ENCODE measurements at places on chromosomes 1 and 21. TPM values are rescaled to one million over a fixed set of nuclear protein-coding genes. Genes with fewer than 3 reads are reported as not detected.

DNA sequence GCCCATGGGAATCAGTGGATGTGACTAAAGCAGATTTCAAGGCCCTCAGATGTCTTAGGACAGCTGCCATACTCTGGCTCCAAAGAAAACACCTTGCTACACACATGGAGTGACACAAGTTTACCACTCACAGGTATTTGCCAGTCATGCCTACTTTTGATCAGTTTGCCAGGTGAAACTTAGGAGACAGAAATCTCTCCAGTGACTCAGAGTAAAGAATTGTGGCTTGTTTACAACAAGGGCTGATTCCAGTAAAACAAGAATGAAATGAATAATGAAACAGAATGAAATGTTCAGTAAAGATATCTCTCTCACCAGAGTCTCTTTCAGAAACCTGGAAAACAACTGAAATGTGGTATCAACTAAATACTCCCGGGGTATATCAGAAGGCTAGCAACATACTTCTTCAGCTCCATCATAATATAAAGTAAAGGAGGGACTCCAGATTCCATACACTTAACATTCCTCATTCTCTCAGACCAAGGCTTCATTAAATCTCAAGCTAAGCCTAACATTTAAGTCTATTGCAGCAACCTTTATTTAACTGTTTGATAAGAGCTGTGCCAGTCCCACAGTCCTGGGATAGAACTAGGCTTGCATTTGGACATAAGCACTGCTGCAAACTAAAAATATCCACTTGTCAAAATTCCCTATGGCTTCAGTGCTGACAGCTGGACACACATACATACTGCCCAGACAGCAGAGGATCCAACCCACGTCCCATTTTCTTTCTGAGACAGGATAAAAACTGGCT is 143.3 kb downstream of the SIPA1L2 start:
- H3K4me3 ChIP-seq: no peak overlapping the region
- no peaks in the 10 kb centered on the region for H3K27me3 ChIP-seq
- no peak overlapping the region for H3K27ac ChIP-seq
- peaks cover 5% of the 10 kb centered on the region for H3K36me3 ChIP-seq
- no peaks in the 10 kb centered on the region for H3K4me1 ChIP-seq

DNA sequence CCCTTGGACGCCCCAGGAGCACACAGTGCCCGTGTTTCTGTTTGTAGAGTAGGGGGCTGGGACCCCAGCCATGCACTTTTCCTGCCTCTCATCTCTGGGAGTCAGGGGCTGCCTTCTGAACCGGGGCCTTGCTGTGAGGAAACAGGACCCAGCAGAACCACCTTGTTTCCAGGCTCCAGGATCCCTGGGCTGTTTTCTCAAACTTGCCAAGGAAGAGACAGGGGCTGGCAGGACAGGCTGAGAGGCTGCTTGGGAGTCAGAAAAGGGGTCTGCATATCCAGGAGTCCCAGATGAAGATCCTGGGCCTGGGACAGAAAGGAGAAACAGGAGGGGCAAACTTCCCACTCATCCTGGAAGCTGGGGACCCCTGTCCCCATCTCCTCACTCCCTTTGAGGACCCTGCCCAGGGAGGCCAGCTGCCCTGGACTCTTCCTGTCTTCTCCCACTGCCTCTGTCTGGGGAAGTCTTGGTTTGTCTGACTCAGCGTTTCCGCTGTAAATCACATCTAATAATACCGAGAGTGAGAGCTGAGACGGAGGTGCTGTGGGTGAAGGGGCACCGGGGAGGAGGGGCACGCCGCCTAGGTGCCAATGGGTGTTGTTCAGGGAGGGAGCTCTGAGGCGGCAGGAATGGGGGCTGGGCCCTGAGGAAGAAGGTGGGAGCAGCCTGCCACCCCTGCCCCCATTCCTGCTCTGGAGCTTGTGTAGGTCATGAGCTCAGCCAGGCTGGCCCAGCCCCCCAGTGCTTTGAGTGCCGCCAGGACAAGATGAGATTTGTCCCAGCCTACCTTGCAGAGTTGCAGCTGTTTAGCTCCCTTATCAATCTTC is 16.7 kb downstream of the POU3F1 start:
- H3K36me3 ChIP-seq: peaks cover 2% of the 10 kb centered on the region
- H3K27ac ChIP-seq: peak overlapping the region; percentile 62
- peaks cover 41% of the 10 kb centered on the region for H3K4me1 ChIP-seq
- peaks cover 6% of the 10 kb centered on the region for H3K27me3 ChIP-seq
- DNase-seq: no peak

DNA sequence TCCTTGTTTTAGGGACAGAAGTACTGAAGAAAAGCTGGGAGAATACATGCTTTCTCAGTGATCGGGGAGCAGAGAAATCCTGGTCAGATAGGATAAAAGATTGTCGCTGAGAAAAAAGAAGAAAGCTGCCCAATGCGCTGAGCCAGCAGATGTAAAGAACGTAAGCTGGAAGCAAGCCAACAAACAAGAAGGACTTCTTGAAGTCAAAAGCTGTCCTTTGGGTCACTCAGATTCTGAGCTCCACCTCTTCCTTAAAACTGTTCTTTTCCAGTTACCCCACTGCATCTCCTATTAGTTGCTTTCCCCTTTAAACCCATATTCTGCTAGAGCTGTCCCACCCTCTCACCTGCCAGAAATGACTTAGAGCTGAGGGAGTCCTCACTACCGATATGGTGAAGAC is 64.8 kb downstream of the GPR137B start:
- peaks cover 54% of the 10 kb centered on the region for H3K36me3 ChIP-seq
- DNase-seq: no peak
- peaks cover 1% of the 10 kb centered on the region for H3K27me3 ChIP-seq
- no peak overlapping the region for H3K27ac ChIP-seq
- no peaks in the 10 kb centered on the region for H3K4me1 ChIP-seq
- H3K4me3 ChIP-seq: no peak overlapping the region

GRCh38 chr1:155940482-155940992 is 901 bp upstream of the RXFP4 start:
- no peak overlapping the region for H3K4me3 ChIP-seq
- no peaks in the 10 kb centered on the region for H3K36me3 ChIP-seq
- DNase-seq: no peak
- peak overlapping the region; percentile 51 for H3K27ac ChIP-seq
- H3K4me1 ChIP-seq: peaks cover 39% of the 10 kb centered on the region
- no peaks in the 10 kb centered on the region for H3K27me3 ChIP-seq

DNA sequence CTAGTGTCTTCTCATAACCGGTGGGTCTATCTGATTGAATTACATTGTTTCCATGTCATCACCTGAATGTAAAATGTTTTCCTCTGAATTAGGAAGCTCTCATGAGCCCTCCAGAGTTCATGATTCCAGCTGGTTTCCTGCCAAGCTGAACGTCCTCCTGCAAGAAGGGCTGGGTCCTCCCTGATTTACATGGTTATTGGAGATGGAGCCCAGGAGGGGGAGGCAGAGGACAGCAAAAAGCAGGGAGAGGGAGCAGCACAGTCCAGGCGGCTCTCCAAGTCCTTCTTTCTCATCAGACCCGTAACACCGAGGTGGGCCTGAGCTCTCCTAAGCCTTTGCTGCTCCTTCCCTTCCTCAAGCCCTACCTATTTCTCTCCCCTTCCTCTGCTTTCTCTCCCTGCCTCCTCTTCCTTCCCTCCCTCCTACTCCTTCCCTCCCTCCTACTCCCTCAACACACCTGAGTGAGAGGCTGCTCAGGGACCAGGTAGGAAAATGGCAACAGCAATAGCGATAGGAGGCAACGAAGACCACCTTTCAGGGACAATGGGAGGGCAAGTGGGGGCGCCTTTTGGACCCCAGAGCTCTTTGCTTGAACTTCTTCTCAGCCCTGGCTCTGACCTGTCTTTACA is 265.9 kb downstream of the PRDM2 start:
- H3K36me3 ChIP-seq: no peaks in the 10 kb centered on the region
- no peak for DNase-seq
- H3K27ac ChIP-seq: no peak overlapping the region
- no peak overlapping the region for H3K4me3 ChIP-seq
- no peaks in the 10 kb centered on the region for H3K4me1 ChIP-seq

GRCh38 chr1:152623203-152623844 is 421 bp upstream of the LCE3A start:
- peaks cover 5% of the 10 kb centered on the region for H3K36me3 ChIP-seq
- H3K4me1 ChIP-seq: peaks cover 4% of the 10 kb centered on the region
- H3K27ac ChIP-seq: no peak overlapping the region
- no peak overlapping the region for H3K4me3 ChIP-seq
- no peak for DNase-seq

DNA sequence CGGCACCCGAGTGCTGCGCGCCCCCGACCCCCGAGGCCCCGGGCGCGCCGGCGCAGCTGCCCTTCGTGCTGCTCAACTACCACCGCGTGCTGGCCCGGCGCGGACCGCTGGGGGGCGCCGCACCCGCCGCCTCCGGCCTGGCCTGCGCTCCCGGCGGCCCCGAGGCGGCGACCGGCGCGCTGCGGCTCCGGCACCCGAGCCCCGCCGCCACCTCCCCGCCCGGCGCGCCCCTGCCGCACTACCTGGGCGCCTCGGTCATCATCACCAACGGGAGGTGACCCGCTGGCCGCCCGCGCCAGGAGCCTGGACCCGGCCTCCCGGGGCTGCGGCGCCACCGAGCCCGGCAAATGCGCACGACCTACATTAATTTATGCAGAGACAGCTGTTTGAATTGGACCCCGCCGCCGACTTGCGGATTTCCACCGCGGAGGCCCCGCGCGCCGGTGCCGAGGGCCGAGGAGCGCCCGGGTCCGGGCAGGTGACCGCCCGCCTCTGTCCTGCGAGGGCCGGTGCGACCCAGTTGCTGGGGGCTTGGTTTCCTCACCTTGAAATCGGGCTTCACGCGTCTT is 49.0 kb downstream of the SIM2 start:
- peak overlapping the region; percentile 50 for H3K4me3 ChIP-seq
- peaks cover 19% of the 10 kb centered on the region for H3K4me1 ChIP-seq
- peaks cover 15% of the 10 kb centered on the region for H3K27me3 ChIP-seq
- peaks cover 32% of the 10 kb centered on the region for H3K36me3 ChIP-seq
- DNase-seq: peak; percentile 9

- no peaks in the 10 kb centered on the region for H3K36me3 ChIP-seq
- H3K27me3 ChIP-seq: peaks cover 5% of the 10 kb centered on the region
- H3K4me3 ChIP-seq: no peak overlapping the region
- no peak for DNase-seq
Measured at GRCh38 chr1:101653482-101653946, 343.2 kb downstream of the OLFM3 start.

GRCh38 chr1:115652236-115652788 is 10.5 kb downstream of the VANGL1 start:
- H3K36me3 ChIP-seq: peaks cover 5% of the 10 kb centered on the region
- H3K27ac ChIP-seq: no peak overlapping the region
- no peak for DNase-seq
- H3K4me3 ChIP-seq: no peak overlapping the region

DNA sequence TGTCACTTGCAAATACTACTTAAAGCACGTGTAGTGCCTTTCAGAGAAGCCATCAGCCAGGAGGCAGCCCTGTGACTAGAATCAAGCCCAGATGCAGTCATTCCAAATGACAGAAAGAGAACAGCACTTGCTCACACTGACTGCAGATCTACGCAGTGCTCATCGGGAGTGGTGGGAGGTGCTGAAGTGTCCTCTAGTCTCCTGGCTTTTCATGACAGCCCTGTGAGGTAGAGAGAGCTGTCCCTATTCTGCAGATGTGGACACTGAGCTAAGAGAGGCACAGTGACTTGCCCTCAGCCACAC is 62.3 kb upstream of the EDN2 start:
- peaks cover 4% of the 10 kb centered on the region for H3K27me3 ChIP-seq
- H3K27ac ChIP-seq: no peak overlapping the region
- no peak overlapping the region for H3K4me3 ChIP-seq
- no peak for DNase-seq

- DNase-seq: no peak
- H3K4me1 ChIP-seq: no peaks in the 10 kb centered on the region
- no peaks in the 10 kb centered on the region for H3K36me3 ChIP-seq
- H3K4me3 ChIP-seq: no peak overlapping the region
Measured at GRCh38 chr1:228687587-228687986, 47.7 kb upstream of the RHOU start.

The DOCK7 gene
- polyA plus RNA-seq: 1.6 TPM

The SAMSN1 gene
- 19.6 TPM for polyA plus RNA-seq

The PTGFR gene
- polyA plus RNA-seq: not detected

The FAM163A gene
- polyA plus RNA-seq: not detected

The RASAL2 gene
- not detected for polyA plus RNA-seq
